ENCODE measurements at places on chromosomes 7 and 10. TPM values are rescaled to one million over a fixed set of nuclear protein-coding genes. Genes with fewer than 3 reads are reported as not detected.

KLF14 gene
- not detected for polyA plus RNA-seq

CLRN3 gene
- polyA plus RNA-seq: not detected

MAP3K8 gene
- polyA plus RNA-seq: 6.7 TPM

LAMB1 gene
- polyA plus RNA-seq: 31.8 TPM

C7orf33 gene
- not detected for polyA plus RNA-seq

TUBB8 gene
- not detected for polyA plus RNA-seq

FOXI2 gene
- not detected for polyA plus RNA-seq

AGR2 gene
- polyA plus RNA-seq: 0.38 TPM

ATP5F1C gene
- polyA plus RNA-seq: 811 TPM

ADCK2 gene
- 23.0 TPM for polyA plus RNA-seq

TACC2 gene
- polyA plus RNA-seq: 75.7 TPM

- DNase-seq: no peak
Measured at GRCh38 chr7:12130609-12131008, 80.5 kb upstream of the TMEM106B start.

GRCh38 chr10:75431180-75432111 is at the start of gene LRMDA:
Gene LRMDA, plus strand, starts transcription at chr10:75431624.
- peak; percentile 64 for DNase-seq

DNA sequence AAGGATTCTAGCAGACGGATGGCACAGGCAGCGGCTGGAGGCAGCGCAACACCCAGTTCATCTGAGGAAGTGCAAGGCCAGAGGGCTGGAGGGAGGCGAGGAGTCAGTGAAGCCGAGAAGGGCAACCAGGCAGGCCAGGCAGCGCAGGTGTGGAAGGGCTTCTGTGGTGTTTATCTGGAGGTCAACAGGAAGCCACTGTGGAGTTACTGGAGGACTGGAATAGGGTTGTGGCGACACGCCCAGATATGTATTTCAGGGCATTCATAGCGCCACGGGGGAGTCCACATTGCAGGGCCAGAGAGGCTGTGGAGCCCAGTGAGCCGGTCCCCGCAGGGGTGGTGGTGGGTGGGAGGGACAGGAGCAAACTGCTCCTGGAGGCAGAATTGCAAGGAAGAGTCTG is 150.6 kb downstream of the CDH23 start:
- no peak for DNase-seq

GRCh38 chr7:84102213-84102612 is 92.4 kb downstream of the SEMA3A start:
- no peak for DNase-seq

DNA sequence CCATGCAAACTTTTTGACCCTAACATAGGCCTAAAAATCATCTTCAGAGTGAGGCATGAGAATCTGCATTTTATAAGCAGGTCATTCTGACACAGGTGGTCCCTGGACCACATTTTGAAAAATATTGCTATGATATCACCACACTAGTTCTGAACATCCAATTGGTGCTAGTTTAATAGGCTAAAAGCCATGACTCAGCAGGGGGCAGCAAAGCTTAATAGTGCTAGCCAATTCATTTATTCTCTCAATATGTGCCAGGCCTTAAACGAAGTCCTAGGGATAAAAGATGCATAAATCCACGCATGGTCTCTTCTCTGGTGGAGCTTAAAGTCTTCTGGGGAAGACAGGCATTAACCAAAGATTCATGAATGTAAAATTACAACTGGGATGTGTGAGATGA is 10.2 kb upstream of the SLC25A28 start:
- DNase-seq: no peak

DNA sequence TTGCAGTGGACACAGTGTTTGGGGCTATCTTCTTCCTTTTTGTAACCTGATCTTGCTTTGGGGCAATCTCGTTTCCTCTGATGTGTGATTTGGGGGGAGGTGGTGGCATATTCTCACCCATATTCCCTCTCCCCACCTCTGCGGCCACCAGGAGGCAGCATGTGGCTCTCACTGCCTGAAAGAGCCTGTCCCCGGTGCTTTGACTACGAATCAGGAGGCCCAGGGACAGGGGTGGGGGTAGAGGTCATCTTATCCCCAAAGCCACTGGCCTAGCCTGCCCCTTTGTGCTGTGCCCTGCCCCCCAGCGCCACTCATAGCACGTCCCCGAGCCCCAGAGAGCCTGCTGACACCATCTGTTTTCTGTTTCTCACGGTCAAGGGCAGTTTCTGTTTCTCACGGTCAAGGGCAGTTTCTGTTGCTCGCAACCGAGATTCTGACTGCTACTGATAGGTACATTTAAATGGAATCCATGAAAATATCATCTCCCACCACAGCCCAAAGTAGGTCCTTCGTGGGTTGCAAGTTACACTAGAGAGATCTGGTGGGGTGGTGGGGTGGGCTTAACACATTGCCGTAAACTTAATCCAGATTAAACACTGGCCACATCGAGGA is 28.2 kb downstream of the PHYH start:
- DNase-seq: peak; percentile 29

GRCh38 chr10:113085776-113086175 is 135.7 kb downstream of the TCF7L2 start:
- DNase-seq: no peak

DNA sequence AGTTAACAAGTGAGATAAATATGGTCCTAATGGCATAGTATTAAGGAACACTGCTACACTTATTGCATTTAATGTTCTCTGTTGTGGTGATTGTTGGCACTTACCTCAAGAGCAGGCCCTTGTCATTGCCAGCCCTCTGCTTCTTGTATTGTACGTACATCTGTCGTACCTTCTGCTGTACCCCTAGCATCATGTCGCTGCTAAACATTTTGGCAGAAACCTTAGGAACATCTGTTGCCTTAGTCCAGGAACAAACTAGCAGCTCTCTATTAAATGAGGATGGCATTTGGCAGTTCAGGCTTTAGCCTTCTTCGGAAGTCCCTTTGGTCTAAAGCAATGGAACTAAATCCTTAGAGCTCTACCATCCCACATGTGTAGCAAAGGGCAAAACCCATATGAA is 47.6 kb downstream of the PRKG1 start:
- no peak for DNase-seq

DNA sequence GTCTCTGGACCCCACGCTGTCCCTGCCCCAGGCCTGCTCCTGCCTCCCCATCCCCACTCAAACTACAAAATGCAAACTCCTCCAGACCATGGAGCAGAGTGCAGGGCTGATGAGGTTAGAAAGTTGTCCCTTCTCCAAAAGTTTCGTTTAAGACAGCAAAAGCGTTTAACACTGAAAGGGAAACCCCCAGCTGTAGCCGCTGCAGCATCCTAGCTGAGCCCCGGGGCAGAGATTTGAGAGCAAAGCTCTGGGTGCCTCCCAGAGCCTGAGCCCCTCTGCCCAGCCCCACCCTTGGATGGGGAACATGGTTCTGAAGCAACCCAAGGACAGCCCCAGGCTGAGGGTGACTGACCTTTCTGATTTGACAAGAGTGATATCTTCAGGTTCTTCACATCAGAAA is 52.8 kb upstream of the ENO4 start:
- DNase-seq: no peak

DNA sequence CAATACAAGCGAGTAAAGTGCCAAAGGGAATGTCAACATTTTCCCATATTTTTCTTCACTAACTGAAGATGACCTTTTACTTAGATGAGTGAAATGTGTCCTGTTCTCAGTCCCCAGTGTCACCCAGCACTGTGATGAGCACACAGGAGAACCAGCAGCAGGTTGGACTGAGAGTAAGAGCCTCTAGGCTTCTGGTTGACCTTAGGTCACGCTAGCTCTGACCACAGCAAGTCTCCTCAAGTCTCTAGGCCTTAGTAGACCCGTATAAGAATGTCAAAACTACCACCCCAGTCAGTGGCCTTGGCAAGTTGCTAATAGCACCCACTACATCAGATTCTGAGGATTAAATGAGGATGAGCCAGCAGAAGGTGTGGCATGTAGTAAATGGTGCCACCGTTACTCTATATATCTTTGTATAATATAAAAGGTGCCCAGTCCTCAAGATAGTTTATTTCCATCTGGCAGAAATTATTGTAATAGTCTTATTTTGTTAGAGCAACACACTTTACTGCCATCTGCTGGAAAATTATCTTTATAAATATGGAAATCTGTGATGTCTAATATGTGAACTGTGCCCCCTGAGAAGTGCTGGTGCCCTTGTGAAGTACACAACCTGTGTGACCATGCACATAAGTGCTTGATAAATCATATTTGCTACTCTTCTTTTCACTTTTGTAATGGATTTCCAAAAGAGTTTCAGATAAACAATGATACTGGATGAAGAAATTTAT is 75.7 kb downstream of the SPAG6 start:
- peak; percentile 53 for DNase-seq

DNA sequence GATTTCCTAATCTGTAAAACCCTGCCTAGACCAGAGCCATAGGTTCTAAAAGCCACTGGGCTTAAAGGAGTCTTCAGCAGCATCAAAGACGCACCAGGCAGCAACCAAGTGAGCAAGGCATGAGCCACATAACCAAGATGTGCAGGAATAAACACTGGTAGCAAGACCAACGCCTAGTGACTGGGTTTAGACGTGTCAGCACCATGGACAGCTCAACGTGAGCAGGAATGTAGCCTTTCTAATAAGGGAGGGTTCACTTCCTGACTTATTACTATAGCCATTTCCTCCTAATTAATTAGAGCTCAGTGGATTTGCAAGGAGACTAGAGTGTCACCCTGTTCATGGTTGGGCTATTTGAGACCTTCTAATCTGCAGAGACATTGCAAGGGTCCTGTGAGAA is 223.7 kb downstream of the LHFPL3 start:
- DNase-seq: peak; percentile 85

DNA sequence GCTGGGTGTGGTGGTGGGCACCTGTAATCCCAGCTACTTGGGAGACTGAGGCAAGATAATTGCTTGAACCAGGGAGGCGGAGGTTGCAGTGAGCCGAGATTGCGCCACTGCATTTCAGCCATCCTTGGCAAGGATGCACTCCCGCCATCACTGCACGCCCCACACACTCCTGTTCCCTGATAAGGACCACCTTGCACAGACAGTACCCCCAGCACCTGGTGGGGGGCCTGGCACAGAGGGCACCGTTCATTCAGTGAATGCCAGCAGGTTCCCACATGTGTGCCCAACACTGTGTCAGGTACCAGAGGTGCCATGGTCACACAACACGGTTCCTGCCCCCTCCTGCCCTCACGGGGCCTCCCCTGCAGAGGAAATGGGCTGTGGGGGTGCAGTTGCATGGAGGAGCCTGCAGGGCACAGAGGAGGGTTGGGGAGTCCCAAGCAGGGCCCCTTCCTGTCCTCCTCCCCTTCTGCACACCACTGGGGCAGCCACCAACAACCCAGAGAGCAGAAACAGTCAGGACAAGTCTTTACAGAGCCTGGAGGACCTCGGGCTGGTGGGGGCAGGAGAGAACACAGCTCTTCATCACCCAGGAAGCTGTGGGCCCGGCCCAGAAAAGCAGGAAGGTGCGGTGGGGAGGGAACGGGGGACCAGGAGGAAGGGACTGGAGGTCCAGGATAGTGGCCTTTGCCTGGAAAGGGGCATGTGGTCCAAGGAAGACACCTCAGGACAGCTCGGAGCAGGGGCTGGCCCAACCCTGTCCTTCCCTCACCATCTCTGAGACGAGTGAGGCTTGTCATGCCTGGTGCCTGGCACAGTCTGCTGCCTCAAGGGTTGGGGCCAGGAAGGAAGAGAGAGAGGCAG is 7.1 kb downstream of the CRYGN start:
- no peak for DNase-seq

DNA sequence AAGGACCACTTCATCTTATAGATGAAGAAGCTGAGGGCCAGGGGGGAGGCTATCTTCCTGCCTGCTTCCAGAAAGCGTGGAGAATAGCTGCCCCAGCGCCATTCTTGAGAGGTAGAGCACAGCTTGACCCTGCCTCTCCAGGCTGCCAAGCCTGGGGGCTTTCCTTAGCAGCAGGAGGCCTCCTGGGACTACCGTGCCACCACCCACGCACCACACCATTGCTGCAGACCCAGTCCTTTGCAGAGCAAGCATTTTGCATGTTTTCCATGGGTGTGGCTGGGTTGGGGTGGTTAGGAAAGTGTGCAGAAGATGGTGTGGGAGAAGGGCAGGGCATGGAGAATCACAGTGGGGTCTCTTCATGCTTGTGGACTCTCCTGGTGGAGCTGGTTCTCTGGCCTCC is 64.9 kb downstream of the TBXAS1 start:
- no peak for DNase-seq

DNA sequence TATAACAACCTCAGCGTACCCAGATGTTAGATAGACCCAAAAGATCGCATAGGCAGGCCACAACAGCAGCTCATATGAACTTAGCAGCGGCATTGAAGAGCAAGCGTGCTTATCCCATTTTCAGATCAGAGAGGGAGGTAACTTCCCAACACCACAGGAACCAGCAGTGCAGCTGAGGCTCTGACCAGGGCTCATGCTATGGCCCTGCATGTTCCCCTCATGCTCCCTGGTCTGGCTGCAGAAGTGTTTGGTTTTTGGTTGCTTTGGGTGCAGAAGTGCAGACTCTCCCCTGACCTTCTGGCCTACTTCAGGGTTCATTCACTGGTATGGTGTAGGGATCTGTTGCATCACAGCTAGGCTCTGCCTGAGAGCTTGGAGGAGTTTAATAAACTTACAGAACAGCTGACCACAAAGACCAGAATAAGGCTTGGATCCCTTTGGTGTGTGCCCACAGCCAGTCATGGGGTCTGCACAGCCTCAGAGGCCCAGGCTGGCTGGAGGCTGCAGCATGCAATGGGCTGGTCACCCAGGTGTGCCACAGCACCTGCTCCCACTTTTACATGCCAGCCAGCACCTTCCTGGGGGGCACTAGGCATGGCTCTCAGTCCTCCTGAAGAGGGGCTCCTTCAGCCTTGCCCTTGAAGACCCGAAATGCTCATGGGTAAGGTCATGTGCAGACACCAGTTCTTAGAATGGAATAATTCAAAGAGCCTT is 9.1 kb upstream of the CXCL12 start:
- no peak for DNase-seq

DNA sequence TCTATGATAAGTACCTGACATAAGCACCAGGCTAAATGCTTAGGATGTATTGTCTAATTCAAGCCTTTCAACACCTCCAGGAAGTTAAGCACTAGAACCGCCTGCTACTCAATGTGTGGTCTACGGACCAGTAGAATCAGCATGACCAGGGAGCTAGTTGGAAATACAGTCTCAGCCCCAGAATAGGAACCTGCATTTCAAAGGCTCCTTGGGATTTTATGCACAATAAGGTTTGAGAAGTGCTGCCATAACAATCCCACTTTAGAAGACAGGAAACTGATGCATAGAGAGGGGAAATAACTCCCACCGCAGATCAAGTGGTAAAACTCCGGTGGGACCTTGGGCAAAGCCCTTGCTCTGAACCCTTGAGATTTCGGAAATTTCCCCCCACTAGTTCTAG is 8.8 kb upstream of the DUSP5 start:
- no peak for DNase-seq
